ENCODE measurements at places on chromosomes 5 and 9. TPM values are rescaled to one million over a fixed set of nuclear protein-coding genes. Genes with fewer than 3 reads are reported as not detected.

SMIM33 gene
- not detected for total RNA-seq

RASEF gene
- 8.6 TPM for total RNA-seq

PCDHGC4 gene
- not detected for total RNA-seq

SCGB3A2 gene
- not detected for total RNA-seq
